Colonic mucosa (tissue), 4 donors: ENCODE measurements at places on chromosomes 3 and 15. TPM values are rescaled to one million over a fixed set of nuclear protein-coding genes. Genes with fewer than 3 reads are reported as not detected.

The ALDH1L1 gene
- total RNA-seq, result 25.6 TPM

The DPPA4 gene
- not detected for total RNA-seq

The SPESP1 gene
- total RNA-seq, result 4.2 TPM

DNA sequence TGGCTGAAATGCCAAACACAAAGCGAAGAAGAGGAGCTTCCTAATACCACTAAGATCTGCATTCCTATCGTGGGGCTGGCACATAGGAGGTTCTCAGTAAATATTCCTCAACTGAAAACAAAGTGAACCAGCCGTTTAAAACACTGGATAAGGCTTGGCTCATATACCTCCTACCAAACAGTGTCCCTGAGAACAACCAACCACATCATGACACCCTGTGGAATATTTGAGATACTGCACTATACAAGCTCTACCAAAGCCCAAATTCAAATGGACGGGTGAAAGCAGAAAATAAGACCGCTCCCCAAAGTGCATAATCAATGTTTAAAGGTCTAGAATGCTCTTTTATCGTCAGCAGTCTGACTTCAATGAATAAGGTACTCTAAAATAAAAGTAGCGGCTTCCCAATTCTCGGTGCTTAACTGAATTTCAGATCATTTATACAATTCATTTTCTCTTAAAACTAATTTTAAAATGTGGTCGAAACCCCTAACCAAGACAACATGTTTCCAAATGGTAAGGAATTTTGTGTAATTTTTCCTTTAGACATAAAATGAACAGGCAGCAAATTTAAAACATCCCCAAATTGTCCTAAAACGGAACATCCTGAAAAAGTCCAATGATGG lies 425.8 kb downstream of the ERC2 start:
- no peak for DNase-seq

- DNase-seq, result no peak
Measured at GRCh38 chr3:41095702-41096101, 103.6 kb upstream of the CTNNB1 start.
